Activated T-cell treated with anti-CD3 and anti-CD28 coated beads, Interleukin-2, amount 50 U/mL, for 72 hours (primary cell): ENCODE measurements at places on chromosomes 6 and 20. TPM values are rescaled to one million over a fixed set of nuclear protein-coding genes. Genes with fewer than 3 reads are reported as not detected.

GRCh38 chr6:51953246-51953645 is 134.2 kb downstream of the PKHD1 start:
- DNase-seq = no peak

- no peak for DNase-seq
Measured at GRCh38 chr6:30149858-30150550, 11.0 kb downstream of the TRIM10 start.

GRCh38 chr20:46820682-46821081 is 74.0 kb upstream of the EYA2 start:
- no peak for DNase-seq

The SLPI gene
- not detected for total RNA-seq

DNA sequence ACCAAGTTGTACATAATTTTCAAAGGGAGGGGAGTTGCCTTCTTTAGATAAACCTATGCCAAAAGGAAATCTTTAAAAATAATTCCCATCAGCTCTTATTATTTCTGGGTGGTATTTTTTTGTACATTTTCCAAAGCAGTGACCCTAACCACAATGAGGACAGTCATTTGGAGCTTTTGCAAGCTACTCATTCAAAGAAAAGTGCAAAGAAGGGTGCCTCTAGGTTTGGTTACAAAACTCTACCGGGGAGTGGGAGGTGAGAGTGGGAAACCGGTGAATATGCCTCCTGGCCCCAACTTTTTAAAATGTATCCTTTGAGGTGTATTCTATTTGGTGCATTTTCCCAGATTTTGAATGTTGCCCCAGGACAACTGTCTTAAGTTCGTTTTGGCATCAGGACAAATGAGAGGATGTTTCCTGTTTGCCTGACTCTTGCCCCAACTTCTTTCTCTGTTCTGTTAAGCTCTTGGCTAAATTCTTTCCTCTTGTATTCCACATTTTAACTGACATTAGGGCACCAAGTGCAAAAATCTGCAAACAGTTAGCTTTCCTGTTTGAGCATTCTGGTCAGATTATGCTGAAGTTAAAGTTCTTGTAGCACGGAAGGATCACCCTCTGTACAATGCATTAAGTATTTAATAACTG is 78.9 kb downstream of the SLX4IP start:
- DNase-seq = no peak

DNA sequence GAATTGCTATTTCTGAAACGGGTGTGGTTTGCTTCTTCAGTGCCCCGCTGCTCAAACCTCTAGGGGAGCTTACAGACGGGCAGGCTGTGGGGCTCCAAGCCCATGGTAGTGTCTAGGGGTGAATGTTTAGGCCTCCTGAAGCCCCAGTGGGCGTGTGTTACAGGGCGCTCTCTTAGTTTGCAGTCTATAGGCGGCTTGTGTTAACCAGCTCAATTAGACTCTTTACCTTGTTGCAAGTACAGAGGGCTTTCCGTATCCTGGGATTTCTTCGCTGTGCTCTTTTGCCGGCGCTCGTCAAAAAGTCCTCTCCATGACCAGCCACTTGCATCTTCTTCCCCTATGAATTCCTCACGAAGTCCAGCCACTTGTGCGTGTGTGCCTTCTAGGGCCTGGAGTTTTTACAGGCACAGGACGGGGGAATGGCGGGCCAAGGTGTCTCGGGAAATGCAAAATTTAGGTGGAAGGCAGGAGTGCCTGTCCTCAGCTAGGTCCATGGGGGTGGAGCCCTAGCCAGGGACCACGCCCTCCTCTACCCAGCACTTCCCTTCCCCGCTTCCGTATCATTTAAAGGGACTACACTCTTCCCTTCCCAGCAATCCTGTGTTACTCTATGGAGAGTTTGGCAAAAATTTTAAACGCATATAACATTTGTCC is 94.5 kb downstream of the HTR1B start:
- no peak for DNase-seq

GRCh38 chr6:147058786-147059385 is 145.3 kb upstream of the STXBP5 start:
- DNase-seq = no peak

The HLA-DQA2 gene
- not detected for total RNA-seq

DNA sequence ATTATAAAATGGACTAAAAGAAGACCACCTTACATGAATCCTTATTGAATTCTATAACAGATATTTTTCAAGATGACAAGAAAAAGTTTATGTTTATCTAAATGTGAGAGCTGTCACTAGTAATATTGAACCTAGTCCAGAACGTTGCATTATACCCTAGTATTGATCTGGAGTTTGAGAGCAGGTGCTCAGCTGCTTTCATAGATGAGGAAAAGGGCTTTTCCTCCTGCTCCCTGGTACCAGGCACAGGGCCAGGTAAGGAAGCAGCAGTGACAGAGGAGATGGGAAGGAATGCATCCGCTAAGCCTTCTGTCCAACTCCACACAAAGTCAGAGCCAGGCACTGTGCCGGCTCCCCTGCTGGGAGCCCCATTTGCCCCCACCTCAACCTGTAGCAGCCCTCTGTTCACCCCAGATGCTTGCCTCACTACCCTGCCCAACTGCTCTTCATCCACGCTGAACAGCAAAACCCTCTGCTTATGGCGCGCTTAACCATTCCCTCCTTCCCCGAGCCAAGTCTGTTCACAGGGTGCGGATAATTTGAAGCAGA is 393.1 kb downstream of the FRK start:
- no peak for DNase-seq

DNA sequence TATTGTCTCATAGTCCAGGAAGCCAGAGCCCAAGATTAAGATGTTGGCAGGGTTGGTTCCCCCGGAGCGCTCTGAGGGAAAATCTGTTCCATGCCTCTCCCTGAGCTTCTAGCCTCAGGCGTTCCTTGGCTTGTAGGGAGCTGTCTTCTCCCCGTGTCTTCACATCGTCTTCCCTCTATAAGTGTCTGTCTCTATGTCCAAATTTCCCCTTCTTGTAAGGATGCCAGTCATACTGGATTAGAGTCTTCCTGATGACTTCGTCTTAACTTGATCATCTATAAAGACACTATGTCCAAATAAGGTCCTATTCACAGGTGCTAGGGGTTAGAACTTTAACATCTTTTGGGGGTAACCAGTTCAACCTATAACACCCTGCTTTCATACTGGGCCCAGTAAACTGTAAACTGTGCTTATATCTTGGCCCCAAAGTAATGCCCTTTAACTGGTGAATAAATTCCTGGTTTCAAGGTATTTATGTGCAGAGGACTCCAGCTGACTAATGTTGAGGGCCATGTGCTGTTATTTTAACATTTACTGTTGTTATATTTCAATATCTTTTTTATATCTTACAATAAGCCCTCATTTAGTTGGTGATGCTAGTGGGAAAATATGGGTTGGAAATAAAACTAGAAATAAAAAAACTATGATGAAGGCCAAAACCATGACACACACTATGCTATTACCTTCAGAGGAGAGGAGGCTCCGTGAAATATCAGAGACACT is 101.7 kb upstream of the IYD start:
- no peak for DNase-seq

GRCh38 chr6:11296449-11297375 is 64.2 kb upstream of the NEDD9 start:
- DNase-seq = no peak

DNA sequence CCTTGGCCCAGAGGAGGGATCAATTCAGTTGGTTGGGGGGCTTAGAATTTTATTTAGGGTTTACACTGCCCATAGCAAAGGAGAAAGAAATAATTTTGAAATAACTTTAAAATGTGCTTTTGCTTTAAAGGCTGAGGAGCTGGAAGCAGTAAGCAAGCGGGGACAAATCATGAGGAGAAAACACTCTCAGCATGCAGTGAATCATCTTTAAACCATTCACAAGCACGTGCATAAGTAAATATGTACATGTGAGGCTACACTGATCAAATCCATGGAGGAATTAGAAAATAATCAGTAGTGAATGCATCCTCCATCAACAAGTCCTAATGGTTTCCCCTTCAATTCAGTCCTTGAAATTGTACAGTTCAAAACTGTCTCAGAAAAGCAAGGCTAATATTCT is 181.0 kb downstream of the MTFR2 start:
- no peak for DNase-seq

DNA sequence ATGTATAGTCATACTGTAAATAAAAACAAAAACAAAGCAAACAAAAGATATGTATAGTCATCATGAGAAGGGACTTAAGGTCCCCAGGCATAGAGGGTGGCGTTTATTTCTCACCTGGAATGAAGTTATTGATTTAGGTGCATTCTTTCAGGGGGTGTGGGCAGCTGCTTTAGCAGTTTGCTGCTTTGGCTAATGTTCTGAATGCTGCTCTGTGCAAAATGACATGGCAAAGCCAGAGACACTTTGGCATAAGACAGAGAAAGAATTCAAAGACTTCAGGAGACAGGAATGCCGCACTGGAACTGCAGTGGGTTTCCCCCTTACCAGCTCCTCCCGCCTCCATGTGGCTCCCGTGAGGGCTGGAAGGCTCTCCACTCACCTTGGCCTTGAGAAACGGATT is 36.4 kb upstream of the NELFCD start:
- no peak for DNase-seq

DNA sequence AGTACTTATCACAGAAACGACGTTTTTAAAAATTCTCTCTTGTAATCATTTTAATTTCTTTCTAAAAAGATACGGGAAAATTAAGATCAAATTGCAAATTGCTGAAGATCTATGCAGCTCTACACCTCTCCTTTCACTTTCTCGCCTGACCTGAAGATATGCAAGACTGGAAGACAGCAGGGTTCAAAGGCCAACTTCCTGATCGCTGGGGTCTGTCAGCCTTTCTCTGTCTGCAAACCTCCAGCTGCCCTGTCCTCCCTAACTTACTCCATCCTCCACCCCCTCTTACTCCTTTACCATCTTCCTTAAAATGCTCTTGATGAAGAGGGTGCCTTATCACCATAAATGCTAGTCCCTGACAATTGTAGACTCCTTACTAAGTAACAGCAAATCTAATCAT is 63.7 kb downstream of the POPDC3 start:
- no peak for DNase-seq

The IP6K3 gene
- total RNA-seq = not detected

The RBPJL gene
- not detected for total RNA-seq

The CTCFL gene
- total RNA-seq = not detected

DNA sequence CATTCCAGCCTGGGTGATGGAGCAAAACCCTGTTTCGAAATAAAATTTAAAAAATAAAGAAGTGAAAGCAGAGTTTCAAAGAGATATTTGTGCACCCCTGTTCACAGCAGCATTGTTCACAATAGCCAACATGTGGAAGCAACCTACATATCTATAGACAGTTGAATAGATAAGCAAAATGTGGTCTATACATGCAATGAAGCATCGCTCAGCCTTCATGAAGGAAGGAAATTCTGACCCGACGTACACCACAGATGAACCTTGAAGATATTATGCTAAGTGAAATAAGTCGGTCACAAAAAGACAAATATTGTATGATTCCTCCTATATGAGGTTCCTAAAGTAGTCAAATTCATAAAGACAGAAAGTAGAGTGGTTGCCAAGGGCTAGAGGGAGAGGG is 6.5 kb upstream of the NCOA6 start:
- no peak for DNase-seq

The ZNF341 gene
- 3.3 TPM for total RNA-seq

The PRL gene
- total RNA-seq = 0.19 TPM

DNA sequence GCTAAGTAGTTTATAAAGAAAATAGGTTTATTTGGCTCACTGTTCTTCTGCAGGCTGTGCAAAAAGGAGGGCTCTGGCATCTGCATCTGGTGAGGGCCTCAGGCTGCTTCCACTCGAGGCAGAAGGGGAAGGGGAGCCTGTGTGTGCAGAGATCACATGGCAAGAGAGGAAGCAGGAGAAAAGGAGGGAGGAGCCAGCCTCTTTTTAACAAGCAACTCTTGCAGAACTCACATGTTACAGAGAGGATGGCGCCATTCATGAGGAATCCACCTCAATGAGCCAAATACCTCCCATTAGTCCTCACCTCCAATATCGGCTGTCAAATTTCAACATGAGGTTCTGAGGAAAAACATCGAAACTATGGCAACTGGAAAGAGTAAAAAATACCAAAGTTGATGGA is 666.6 kb upstream of the SLC35B3 start:
- no peak for DNase-seq

The CST5 gene
- total RNA-seq = not detected

DNA sequence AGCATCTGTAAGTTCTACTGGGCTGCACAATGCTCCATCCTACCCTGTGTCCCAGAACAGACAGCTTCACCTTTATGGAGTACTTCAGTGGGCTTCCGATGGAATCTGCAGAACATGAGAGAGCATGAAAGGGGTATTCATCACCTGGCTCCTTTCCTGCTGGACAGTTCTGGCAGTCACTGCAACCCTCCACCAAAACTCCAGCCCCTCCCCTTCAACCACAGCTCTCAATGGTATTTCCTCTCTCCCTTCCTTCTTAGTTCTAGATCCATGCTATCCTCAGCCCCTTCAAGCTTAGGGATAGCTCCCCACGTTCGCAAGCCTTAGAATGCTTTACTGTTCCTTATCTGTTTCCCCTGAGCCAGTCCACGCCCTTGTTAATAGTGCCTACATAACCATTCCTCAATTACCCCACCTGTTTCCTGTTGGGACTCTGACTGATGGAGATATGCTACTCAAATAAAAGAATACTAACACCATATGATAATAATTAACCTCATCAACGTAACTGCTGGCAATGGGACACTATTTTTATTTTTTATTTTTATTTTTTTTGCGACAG is 26.8 kb downstream of the TRAM2 start:
- DNase-seq = no peak

GRCh38 chr6:149763866-149764265 is 14.3 kb downstream of the PCMT1 start:
- no peak for DNase-seq

The SYNGAP1 gene
- 86.9 TPM for total RNA-seq

The GRM1 gene
- not detected for total RNA-seq

DNA sequence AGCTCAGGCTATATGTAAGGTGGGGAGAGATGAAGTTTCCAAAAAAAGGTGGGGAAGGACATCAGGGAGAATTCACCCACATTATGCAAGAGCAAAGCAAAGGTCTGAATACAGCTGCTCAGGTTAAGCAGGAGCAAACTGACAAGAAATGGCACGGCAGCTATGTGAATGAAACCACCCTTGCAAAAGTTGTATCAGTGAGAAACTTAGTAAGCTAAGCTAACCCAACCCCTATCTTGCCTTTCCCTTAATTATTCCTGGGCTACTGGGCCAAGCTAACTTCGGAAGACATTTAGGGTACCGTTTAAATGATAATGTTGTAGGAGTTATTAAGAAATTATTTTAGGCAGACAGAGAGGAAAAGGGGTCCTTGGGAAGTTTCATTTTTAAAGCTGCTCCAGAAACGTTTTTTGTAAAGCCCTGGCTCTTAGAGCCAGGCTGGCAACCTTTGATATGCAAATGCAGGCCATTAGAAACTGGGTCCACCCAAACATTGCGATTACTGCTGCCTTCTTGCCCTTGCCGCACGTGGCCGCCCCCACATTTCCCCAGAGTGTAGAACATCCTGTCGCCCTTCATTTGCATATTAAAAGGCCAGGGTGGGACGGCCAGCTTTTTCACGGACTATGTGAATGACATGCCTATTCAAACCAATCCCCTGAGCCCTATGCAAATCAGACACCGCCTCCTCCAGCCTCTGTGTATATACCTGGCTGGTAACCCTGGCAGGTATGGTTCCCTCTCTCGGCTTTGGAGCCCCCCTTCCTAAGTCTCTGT is 60.5 kb upstream of the SAMD5 start:
- DNase-seq = no peak

- peak; percentile 41 for DNase-seq
Measured at GRCh38 chr6:5379647-5380242, 118.4 kb downstream of the FARS2 start.
